ENCODE measurements at places on chromosomes 2 and 18.
A peak's percentile ranks its signal among the peaks of the same experiment; 100 is the strongest.

- no peak for DNase-seq
Observed at GRCh38 chr2:66481100-66481549, 46.2 kb downstream of the MEIS1 start.

GRCh38 chr2:224217962-224218347 lies 178.9 kb upstream of the SERPINE2 start:
- no peak for DNase-seq

DNA sequence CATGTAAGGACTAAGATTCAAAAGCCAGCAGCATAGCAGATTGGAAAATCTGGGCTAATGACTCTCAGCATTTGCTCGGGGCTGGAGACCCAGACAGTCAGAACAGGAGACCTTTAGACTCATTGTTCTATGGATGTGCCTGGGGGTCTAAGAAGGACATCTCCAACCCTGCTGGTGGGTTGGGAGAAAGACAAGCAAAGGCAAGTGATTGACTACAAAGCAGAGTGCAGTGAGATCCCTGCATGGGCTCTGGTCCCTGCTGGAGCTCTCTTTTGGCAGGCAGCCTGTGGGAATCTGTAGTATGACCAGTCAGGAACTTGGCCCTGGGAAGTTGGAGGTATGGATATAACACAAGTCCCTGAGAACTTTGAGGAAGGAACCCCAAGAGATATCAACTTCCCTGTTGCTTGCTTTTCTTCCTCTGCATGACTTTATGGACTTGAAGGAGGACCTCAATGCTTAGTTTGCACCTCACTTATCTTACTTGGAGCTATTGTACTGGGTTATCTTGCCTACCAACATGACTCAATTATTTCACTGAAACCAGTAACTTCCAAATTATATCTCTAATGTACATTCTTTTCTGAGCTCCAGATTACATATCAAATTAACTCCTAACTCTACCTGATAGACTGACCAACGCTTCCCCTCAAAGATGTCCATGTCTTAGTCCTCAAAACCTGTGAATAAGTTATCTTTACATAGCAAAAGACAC lies 236.0 kb downstream of the CYRIA start:
- no peak for DNase-seq

- DNase-seq: no peak
Observed at GRCh38 chr2:99787769-99788382, 298.1 kb upstream of the REV1 start.

GRCh38 chr18:41646915-41647620 lies 308.0 kb upstream of the PIK3C3 start:
- DNase-seq: no peak

DNA sequence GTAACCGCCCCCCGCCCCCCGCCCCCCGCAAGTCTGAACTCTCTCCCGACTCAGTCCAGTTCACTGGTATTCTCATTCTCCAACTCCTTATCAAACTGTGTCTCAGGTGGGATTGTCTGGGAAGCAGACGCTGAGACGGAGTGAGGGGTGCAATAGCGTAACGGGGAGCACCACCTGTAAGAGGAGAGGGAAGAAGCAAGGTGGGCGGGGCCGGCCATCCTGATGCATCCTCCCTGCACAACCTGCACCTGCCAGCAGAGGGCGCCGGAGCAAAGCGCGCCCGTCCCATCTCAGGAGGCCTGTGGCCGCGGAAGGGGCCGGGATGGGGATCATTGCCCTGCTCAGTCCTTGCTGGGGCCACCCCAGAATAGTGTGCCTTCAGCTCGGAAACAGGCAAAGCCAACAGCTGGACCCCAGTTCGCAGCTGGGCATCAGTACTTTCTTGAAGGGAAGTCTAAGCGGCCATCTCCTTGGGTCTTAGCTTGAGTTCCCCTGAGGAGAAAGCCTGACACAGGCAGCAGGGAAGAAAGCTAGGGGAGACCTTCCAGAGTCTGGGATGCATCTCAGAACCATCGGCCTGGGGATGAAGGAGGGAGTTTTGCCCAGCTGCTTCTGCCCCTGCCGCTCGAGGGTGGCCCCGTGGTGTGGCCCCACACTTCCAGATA lies 208.0 kb downstream of the TFCP2L1 start:
- no peak for DNase-seq

GRCh38 chr2:45780541-45781463 lies 129.3 kb downstream of the PRKCE start:
- DNase-seq: no peak

GRCh38 chr2:205785507-205786260 lies 103.4 kb downstream of the NRP2 start:
- no peak for DNase-seq

DNA sequence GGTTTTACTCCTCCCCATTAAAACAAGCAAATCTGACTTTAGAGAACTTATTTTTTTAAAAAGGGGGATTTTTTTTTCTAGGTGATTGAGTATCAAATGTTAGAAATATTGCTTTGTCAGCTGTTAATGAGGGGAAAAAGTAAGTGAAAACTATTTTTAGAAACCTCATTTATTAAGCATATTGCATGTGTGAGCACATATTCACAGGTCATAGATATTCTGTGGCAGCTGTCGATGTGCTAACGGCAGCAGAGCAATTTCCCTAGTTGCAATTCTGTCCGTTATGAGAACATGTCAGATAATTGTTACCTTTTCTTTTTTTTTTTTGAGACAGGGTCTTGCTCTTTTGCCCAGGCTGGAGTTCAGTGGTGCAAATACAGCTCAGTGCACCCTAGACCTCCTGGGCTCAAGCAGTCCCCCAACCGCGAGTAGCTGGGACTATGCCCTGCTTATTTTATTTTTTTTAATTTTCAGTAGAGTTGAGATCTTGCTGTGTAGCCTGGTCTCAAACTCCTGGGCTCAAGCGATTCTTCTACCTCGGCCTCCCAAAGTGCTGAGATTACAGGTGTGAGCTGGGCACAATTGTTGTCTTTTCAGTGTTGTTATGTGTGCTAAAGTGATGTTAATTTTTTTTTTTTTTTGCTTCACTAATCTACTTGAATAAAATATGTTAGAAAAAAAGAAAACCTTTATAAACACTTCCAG lies 69.8 kb downstream of the MTA3 start:
- no peak for DNase-seq

GRCh38 chr18:76529433-76529811 lies 34.4 kb upstream of the ZNF516 start:
- no peak for DNase-seq

DNA sequence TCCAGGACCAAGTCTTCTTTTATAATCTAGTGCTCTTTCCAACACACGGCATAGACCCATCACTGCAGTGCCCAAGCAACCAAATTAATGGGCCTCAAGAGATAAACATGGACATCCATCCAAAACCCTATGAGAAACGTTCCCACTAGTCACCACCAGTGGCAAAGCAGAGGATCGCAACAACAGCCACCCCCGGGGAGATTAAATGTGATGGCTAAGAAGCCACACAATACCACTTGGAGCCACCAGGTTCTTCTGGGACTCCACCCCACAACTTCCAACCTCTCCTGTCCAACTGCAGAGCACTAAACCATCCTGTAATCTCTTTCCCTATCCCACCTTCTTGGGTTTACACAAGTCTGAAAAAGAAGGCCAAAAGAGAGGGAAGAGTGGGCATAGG lies 123.8 kb downstream of the BCL11A start:
- DNase-seq: no peak

- DNase-seq: no peak
Observed at GRCh38 chr2:84234103-84234502, 225.0 kb downstream of the SUCLG1 start.

DNA sequence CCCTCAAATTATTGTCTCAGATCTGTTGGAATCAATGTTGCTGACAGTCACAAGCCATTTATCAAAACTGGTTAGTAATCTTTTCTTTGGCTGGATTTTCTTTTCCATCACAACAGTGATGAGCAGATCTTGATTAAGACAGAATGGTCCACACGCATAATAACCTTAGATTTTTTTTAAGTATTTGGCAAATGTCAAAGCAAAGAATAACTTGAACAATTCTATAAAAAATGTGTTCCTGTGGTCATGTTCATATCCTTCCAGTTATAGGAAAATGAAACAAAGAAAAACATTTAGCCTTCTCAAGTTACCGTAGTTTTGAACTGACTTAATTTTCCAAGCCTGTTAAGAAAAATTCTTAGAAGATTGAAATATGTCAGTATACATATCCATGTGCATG lies 659.9 kb upstream of the ID2 start:
- DNase-seq: no peak

GRCh38 chr2:2681711-2682251 lies 350.7 kb upstream of the MYT1L start:
- peak; percentile 26 for DNase-seq

GRCh38 chr2:66521291-66521922 lies 86.5 kb downstream of the MEIS1 start:
- DNase-seq: no peak

DNA sequence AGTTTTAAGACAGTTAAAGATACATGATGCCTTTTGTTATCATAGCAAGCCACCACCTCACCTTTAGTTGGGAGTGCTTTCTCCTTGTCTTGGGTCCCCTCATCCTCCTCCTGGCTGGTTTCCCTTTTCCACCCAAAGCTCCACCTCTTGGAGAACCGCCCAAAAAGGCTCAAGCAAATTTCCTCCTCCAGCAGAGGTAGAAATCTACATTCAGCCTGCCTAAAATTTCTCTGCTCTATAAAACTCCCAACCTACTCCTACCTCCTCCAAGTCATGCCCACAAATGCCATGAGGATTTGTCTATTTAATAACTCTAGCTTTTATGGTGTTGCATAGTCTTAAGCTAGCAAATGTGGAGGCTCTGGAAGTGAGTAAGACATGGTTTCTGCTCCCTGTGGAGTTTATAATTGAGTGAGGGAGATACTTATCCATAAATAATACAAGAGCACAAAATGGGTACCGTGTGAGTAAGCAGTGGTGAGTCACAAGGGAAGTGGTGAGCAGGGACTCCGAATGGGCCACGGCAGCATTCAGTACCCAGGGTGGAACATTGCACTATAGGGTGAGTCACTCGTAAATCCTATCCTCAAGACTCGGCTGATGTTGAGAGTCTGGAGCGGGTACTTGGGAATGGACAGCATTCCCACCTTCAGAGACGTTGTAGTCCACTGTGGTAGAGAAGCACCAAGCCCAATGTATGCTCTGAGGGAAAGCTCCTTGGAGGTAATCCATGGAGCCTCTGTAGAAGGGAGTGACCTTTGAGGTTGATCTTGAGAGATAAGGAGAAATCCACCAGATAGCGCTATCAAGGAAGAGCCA lies 146.3 kb downstream of the RTN4 start:
- no peak for DNase-seq

DNA sequence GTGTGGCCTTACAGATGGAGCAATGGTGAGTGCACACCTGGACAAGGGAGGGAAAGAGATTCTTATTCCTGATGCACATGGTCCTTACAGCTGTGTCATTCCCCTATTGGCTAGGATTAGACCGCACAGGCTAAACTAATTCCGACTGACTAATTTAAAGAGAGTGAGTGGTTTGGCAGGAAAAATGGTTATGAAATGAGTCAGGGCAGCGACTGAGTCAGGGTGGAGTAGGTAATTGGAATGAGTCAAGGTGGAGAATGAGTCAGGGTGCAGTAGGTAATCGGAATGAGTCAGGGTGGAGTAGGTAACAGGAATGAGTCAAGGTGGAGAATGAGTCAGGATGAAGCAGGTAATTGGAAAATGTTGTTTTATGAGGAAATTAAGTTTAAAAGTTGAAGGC lies 1353.7 kb upstream of the LRRTM1 start:
- no peak for DNase-seq

DNA sequence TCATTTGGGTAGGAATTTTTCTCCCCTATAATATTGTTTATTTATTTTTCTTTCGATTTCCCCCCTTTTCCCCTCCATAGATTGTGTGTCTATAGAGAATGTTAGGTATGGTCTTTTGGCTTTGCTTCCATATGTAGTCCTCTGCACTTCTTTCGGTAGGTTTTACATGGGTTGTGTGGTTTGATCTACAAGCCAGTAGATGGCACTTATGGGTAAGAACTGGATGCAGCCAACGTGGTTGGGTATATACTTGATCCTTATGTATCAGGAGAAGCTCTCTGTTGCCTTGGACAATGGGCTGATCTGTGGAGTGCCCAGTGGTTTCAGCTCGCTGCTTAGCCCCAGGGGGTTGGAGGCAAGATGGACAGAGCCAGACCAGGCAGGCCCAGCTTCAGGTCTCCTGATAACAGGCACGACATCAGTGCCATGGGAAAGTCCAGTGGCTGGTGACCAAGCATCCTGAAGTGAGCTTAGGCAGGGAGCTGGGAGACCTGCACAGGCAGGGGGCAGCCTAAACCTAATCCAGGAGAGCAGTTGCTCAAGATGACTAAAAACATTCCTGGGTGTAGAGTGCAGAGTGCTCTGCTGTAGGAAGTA lies 488.3 kb downstream of the CCDC85A start:
- DNase-seq: no peak

- no peak for DNase-seq
Observed at GRCh38 chr2:98476192-98476868, 31.7 kb downstream of the INPP4A start.

DNA sequence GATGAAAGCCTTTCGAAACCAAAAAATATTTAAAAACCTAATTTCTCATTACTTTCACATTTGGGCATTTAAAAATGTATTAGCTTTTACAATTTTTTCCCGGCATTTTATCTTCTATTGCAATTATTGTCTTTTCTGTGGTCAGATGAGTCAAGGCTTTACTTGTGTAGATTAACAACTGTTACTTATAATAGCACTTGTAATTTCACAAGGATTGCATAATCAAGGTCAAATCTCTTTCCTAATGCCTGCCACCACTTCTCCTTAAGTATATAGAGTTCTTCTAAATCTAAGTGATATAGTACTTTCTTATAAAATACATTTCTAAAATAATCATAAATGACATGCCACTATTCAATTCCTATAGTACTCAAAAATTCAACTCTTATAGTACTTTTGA lies 67.2 kb downstream of the SLC8A1 start:
- DNase-seq: no peak

DNA sequence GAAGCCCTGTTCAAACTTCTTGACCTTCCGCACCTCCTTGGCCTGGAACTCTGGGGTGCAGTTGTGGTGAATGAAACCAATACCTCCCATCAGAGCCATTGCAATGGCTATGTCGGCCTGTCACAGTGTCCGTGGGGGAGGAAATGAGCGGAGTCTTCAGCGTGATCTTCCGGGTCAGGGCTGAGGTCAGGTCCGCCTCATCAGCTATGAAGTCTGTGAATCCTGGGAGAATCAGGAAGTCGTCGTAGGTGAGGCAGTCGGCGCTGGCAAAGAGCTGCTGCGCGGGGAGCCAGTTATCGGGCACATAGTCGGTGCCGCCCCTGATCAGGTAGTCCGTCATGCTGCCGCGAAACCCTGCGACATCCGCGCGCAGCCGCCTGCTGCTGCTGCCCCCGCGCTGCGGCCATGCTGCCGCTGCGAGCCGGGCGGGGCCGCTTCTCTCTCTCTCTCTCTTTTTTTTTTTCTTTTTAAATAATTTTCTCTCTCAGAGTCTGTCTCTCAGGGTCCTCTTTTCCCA lies 154.1 kb upstream of the ZSWIM2 start:
- no peak for DNase-seq

Data from renal cortex interstitium (tissue), 15 donors.